Stimulated activated CD8-positive, alpha-beta memory T cell treated with anti-CD3 and anti-CD28 coated beads, Interleukin-15, amount 100 ng/mL, for 24 hours (primary cell): ENCODE measurements at places on chromosomes 2 and 18.

DNA sequence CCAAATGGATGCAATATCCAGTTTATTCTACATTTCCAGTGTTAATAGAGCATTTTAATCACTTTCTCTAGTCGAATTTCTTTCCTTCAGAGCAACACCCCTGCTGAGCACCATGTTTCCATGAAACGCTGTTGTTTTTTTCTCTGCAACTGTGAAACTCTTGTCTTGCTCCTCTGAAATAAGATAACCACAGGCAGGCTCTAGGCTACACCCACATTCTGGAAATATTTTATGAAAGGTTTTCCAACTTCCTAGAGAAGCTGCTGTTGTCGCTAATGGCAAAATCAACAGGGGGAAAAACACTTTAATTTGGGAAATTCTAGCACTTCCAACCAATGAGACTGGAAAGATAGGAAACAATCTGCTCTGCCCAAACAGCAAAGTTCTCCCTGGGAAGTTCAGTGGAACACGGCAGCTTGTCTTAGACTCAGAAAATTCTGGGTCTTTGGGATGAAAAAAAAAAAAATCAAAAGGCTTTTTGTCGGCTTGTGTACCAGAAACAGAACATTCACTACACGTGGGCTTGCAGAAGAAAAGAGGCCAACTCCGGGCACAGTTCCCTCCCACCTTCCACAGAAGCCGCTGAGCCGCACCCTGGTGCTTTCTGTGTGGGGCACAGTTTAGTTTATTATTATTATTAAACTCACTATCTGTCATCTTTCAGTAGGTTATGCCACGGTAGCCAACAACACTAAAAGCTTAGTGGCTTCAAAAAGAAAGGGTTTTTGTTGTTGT lies 98.7 kb downstream of the MMADHC start:
- DNase-seq: no peak

- no peak for DNase-seq
Measured at GRCh38 chr2:18630101-18630500, 40.7 kb upstream of the NT5C1B start.

DNA sequence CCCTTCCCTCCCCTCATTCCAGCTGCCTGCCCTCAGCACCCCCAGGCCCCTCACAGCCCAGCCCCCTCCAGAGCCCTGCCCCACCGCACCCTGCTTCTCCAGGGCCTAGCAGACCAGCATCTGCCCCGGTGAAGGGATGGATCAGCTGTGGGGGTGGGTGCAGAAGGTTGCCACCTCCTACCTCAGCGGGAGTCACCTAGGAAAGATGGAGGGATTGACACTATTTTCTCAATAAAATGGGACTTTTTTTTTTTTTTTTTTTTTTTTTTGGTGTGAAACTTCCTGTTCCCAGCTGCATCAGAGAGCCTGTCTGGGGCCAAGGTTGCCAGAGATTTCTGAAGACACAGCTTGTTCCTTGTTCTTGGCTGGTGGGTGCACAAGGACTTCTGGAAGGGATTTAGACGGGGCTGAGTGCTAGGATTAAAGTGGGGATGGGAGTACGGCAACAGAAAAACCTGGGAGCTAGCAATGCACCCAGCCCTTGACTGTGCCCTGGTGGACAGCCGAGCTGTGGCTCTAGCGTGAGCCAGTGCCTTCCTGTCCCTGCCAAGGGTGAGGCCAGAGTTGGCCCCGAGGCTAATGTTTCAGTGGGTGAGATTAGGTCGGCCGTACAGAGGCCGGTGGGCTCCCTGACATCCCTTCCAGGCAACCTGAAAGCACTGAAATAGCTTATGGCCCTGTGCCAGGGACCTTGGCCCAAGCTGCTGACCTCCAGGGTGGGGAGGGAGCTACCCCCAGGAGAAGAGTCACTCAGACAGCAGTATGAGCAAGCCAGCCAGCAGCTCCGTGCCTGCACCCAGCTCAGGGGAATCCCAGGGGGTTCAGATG lies 4.6 kb downstream of the B3GNT7 start:
- DNase-seq: no peak

DNA sequence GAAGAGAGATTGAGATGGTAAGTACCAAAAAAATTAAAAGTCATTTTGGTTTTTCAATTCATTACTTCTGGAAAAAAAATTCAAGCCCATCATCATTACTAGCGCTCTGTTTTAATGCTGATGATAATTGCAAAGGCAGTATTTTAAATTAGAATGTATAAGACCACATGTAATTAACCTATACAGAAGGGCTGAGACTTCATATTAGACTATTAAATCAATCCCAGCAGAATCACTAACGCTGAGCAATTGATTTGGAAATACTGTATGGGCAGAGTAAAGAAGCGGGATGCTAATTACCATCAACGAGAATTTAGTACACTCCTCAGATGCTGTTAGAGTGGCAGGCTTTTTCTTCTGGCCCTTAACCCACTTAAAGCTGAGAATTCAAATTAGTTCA lies 165.0 kb downstream of the SLC4A3 start:
- no peak for DNase-seq

GRCh38 chr2:62501069-62501468 lies 4.9 kb downstream of the TMEM17 start:
- DNase-seq: no peak

DNA sequence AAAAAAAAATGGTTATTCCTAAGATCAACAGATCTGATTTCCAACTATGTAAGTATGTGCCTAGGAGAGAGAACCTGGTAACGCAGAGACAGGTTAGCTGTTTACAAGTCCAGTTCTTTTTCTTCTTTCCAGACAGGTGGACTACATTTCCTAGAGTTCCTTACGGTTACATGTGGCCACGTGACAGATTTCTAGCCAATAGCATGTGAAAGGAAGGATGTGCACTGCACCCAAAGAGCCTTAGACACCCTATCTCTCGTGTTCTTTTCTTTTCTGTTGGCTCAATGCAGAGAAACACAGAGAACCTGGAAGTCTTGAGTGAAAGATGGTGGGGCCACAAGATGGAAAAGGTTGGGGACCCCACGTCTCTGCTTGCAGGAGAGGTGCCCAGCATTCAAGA lies 375.9 kb downstream of the TNS1 start:
- no peak for DNase-seq

DNA sequence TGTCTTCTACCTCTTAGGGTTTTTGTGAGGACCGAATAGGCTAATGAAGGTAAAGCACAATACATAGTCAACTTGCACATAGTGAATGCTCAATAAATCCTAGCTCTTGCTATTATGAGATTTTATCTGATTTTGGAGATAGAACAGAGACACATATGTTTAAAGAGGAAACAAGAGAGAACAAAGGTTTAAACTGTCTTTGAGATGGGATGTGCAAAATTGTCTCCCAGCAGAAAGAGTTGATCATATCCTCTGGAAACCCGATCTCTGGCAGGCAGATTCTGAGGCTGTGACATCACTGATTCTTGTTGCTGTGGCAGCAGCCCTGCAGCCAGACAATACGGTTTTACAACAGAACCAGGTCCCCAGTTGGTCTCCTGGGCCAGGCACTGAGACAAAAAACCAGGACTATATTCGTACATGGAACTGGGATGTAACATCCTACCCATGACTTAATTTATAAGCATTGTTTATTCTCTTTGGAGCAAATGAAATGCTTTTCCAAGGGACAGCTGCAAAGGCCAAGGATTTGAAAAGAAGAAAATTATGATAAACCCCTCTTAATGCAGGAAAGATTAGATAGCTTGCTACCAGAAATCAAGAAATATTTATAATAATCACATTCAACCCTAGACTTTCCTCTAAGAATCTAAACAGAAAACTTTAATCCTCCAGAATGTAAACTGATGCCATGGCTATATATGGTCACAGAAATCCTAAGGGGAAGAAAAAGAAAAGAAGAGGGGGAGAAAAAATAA lies 80.2 kb downstream of the SLC8A1 start:
- no peak for DNase-seq

DNA sequence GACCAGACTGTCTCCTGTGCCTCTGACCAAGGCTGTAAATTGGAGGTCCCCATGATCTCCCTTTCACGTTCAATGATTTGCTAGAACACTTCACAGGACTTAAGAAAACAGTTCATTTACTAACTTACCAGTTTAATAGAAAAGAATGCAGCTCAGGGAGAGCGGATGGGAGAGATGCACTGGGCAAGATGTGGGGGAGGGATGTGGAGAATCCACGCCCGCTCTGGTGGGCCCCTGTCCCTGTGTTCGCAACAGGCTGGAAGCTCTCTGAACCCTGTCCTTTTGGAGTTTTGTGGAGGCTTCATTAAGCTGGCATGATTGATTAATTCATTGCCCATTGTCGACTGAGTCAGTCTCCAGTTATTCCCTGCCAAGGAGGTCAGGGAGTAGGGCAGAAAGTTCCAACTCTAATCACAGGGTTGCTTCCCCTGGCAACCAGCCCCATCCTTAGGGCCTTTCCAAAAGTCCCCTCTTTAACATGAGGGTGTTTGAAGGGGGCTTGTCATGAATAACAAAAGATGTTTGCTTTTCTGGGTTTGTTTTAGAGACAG lies 257.1 kb downstream of the ACKR3 start:
- no peak for DNase-seq

- no peak for DNase-seq
Measured at GRCh38 chr18:31577195-31577594, 14.5 kb upstream of the TTR start.

DNA sequence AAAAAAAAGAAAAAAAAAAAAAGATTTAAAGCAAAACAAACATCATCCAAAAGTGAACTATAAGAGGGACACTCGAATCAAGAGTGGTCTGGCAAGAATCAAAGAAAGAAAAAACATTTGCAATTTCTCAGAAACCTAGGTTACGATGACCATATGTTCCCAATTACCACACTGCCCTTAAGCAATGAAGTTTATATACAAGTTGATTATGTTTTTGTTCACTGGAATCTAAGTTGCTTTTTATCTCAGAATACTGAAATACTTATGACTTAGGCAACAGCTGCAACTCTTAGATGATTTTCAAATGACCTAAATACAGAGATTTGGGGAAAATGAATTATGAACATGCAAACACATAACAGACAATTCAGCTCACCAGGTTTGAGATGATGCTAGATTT lies 597.1 kb upstream of the CHAC2 start:
- no peak for DNase-seq

GRCh38 chr2:45009928-45010701 lies 863 bp upstream of the SIX2 start:
- DNase-seq: no peak

GRCh38 chr2:217838409-217838831 lies 164.4 kb downstream of the TNS1 start:
- DNase-seq: no peak

DNA sequence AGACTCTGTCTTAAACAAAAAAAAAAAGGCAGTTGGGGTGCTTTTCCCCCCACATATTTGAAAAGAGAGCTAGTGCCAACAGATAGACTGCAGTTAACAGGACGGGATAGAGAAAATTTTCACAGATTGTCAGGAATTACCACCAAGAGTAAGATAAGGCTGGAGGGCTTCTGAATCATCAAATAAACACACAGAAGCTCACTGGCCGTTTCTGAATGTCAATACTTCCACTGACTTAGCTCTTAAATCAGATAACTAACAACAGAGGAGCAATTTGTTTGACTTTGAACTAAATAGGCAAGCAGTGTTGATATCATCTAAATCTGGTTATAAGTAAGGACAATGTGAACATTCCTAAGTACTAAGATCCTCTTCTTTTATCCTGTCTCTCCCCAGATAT lies 34.7 kb downstream of the PIEZO2 start:
- no peak for DNase-seq
